ENCODE measurements at places on chromosomes 3 and 15.

GRCh38 chr15:75171408-75171807, 30.3 kb upstream of the C15orf39 start:
- peak; percentile 22 for DNase-seq

DNA sequence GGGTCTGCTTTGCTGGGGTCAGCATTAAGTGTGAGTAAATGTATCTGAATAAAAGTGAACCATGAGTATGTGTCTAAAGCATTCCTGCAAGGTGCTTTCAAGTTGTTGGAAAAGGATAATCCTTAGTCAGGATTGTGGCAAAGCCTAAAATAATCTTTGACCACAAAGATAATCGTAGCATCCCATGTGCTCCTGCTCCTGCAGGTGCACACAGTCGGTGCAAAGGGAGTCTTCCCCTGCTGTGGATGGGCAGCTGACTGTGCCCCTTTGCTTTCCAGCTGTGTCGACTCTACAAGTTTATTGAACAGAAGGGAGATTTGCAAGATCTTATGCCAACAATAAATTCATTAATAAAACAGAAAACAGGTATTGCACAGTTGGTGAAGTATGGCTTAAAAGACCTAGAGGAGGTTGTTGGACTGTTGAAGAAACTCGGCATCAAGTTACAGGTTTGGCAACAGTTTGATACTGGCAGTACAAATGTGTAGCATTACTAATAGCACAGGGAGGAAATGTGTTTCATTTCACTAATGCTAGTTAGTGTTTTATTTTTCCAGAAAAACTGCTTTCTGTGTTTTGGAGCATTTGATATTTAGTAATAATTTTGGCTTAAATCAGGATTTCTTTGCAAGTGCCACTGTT, 22.6 kb downstream of the SRP14 start:
- no peak for DNase-seq

GRCh38 chr3:118828351-118828750, 206.3 kb downstream of the IGSF11 start:
- no peak for DNase-seq

DNA sequence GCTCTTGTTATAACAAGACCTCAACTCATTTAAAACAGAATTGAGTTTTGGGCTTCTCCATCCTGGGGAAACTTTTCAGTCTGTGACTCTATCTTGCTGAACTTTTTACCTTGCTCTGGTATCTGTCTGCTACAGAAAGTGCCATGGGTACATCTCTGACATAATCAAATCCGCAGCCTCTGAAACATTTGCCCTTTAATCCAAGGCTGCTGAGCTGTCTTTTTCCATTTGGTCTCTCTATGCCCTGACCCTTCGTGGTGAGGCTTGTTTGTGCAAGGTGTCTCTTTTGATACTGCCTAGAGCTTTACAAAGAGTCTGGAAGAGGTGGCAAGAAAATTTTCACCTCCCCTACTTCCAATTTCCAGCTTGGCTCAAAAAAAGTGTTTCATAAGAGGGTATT, 11.3 kb downstream of the TMEM108 start:
- DNase-seq = no peak

- no peak for DNase-seq
These were observed 539.1 kb upstream of the ROBO2 start for GRCh38 chr3:76500746-76501275.

DNA sequence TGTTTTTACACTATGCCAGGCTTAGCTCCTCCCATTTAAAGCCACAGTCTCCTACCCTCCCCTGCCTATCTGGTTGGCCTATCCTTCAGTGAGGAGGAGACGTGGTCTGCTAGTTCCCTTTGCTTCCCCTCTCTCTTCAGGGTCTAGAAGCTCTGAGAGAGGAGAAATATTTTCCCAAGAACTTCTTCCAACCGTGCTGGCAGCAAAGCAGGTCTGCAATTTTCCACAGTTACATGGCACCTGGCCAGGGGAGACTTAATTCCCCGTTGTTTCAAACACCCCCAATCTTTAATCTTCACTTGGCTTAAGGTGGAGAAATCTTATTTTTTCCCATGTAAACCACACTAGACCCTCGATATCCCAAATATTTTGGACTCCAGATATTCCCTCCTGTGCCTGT, 149.5 kb upstream of the MCTP2 start:
- no peak for DNase-seq

DNA sequence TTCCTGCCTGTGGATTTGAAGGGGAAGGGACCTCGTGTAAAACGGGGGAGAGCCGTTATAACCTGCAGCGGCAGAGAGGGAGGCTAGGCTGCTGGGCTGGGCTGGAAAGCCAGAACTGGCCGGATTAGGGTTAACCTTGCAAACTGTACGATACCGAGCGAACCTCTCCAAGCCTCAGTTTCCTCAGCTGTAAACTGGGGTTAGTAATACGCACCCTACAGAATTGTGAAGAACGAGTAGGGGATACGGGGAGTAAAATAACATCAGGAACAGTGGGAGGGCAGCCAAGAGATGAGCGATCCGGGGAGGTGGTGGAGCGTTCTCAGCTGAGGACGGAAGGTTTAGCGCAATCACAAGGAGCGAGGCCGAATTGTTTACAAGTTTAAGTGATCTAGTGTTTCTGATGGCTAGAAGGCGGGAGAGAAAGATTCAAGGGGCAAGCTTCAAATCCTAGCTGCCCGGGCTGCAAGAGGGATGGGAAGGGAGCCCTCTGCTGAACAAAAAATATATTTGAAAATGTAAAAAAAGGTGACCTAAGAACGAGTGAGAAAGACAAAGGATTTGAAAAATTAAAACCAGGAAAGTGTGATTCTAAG, 768 bp upstream of the SEMA5B start:
- no peak for DNase-seq

DNA sequence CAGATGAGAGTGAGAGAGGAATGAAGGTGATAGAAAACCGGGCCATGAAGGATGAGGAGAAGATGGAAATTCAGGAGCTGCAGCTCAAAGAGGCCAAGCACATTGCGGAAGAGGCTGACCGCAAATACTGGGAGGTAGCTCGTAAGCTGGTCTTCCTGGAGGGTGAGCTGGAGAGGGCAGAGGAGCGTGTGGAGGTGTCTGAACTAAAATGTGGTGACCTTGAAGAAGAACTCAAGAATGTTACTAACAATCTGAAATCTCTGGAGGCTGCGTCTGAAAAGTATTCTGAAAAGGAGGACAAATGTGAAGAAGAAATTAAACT, 88.9 kb downstream of the EOMES start:
- DNase-seq = no peak
